Fibroblast of pulmonary artery (primary cell): ENCODE measurements at places on chromosomes 1 and 21.

DNA sequence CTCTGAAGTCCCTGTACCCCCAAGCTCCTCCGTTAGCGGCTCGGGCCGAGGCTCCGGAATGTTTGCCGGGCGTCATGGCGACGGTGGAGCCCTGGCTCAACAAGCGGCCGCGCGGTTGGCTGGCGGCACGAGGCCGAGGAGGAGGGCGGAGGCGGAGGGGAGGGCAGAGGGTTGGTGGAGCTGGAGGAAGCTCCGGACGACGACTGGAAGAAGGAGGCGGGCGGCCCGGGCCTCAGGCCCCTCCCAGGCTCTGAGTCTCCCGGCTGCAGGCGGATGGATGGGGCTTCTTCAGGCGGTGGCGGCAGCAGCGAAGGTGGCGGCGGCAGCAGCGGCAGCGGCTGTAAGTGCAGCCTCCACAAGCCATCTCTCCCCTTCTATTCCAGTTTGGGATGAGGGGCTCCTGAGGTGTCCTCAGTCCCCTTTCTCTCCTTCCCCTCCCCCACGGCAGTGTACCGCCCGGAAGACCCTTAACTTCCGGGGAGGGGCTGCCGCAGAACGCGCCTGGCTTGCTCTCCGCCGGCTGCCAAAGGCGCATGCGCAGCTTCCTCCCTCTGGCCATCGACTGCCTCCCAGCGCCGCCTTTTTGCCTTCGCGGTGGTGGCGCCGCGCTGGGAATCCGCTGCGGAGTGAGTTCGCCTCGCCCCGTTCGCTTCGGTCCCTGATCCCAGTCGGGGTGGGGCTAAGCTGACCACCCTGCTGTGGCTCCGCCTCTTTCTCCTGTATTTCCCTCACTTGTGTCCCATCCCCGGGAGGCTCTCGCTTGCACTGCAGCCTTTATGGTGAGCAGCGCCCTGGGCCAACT lies at the start of the genes DNAI4 and MIER1:
Gene DNAI4, minus strand, starts transcription at position 101 of the 802 bp plus-strand sequence. Its CDS starts 25 bp downstream, at position 76.
Gene MIER1, plus strand, starts transcription at position 235 of the 802 bp plus-strand sequence. Its CDS starts 39 bp downstream, at position 274.
- DNase-seq: peak; percentile 99

DNA sequence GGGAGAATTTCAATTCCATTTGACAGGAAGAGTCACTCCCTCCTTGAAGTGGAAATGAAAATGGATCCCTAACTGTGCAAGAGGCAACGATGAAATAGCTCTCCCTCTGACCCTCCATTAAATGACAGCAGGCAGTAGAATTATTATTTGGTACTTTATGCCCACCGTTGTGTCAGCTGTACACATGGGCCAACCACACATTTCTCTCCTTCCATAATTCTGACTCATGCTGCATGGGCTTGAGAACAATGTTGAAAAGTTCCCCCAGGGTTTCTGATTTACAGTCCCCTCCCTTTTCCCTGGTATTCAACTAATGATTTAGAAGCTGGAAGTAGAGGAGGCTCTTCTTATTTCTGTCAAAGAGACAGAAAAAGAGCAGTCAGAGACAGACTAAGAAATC lies 103.5 kb downstream of the RGS7 start:
- peak; percentile 0 for DNase-seq

DNA sequence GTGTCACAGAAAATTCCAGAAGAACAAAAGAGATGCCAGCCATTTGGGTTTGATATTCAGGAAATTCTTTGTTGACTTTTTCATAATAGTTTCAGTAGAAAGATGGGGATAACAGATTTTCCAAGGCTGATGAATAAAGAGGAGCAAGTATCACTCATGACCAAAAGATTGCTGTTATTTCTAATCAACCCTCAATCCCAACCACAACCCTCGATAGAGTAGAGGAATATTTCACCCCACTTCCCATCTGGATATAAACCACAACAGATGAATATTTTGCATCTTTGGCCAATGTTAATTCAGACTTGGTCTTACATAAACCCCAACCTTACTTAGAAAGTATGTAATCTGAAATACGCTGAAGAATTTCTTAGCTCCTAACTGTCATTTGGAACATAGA lies 232.4 kb downstream of the SEC16B start:
- DNase-seq: no peak

GRCh38 chr1:97886199-97886598 lies 34.6 kb downstream of the DPYD start:
- DNase-seq: no peak

GRCh38 chr1:55213885-55214211 lies 1.3 kb downstream of the USP24 start:
- DNase-seq: no peak

- no peak for DNase-seq
Observed at GRCh38 chr1:44380666-44381177, 24.3 kb upstream of the RNF220 start.

DNA sequence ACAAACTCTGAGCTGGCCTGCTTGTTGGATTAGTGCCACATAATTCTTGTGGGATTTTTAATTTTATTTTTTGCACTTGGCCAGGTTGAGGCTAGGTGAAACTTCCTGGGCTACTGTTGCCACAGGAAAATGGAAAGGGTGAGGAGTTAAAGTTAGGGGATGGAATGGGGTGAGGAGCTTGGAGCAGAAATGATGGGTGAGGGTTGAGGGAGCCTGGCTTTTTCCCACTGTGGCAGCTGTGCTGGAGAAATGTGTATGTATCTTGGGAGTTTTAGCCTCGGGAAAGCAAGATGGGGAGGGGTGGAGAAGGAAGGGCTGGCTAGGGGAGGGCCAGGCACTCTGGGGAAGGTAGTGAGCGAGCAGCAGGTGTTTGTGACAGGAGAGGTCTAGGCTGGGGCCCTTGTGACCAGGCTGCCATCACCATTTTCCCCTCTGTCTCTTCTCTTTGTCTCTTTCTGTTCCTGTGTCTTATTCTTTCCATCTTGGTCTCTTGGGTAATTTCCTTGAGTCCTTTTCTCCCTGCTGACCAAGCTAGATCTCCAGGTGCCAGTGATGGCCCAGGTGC lies 2.0 kb downstream of the ZNF687 start:
- no peak for DNase-seq

- DNase-seq: no peak
Observed at GRCh38 chr21:34796518-34797200, 127.9 kb downstream of the CLIC6 start.

DNA sequence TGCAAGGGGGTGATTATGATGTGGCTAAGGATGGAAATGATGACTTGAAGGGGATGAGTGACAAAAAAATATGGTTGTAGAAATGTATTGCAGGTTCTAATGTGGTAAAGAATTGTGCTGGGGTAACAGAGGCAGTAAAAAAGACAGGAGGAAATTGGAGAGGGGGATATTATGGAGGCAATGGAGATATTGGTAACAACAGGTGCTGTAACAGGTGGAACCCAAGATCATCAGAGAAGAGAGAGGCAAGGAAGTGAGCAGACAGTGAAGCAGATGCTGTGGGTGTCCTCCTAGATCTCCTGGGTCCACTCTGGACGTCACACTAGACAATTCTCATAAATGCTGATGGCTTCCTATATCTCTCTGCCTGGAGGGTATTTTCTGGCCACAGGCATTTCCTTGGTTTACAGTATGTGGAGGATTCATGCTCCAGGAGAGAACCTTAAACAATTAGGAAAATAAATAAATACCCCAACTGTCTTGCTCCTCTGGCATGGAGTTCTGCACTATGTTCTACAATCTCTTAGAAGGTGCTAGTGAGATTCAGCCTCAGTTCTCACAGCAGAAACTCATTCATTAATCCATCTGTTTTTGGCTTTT lies 620.3 kb upstream of the PLXNA2 start:
- no peak for DNase-seq

DNA sequence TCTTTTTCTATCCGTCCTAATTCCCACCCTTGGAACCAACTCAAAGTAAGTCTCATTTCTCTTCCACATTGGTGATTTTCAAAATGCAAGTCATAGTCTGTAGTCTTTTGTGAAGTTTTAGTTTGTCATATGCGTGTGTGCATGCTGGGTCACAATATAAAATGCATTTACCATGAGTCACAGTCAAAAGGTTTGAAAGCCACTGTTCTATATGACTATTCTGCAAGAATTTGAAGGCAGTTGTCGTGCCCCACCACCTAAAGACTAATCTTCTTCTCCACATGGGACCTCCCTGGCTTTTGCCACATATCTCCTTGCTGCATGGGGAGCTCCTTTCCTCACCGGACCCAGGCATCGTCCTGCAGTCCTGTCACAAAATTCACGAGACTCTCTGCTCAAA lies 1.6 kb downstream of the STPG1 start:
- no peak for DNase-seq

- no peak for DNase-seq
Observed at GRCh38 chr1:38098101-38098847, 51.7 kb upstream of the POU3F1 start.

DNA sequence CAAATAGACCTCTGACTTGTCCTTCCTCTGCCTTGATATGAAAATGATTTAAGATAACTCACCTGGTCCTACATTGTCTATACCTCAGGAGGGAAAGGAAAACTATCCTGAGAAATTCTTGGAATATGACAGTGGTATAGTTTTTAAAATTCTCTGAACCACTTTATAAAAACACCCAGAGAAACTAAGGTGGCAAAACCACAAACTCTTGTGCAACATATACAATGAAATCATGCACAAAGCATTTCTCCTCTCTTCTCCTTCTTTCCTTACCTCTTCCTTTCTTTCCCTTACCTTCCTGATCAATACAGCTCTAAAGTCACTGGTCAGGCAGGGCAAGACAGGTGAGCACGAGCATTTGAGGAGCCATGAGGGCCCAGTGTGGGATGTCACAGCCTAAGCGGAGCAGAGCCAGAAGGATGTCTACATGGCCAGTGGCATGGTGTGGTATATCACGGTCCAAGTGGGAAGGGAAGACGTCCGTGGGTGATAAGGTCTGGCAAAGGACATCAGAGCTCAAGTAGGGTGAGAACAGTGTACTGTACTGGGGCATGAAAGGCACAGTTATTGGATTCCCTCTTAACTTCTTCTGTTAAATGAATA lies 543.3 kb downstream of the DPYD start:
- DNase-seq: no peak

GRCh38 chr1:181174861-181175260 lies 86.4 kb downstream of the IER5 start:
- no peak for DNase-seq
